Activated naive CD8-positive, alpha-beta T cell treated with anti-CD3 and anti-CD28 coated beads, Interleukin-2, amount 50 U/mL, for 24 hours (primary cell): ENCODE measurements at places on chromosomes 2 and 18.

- no peak for DNase-seq
Observed at GRCh38 chr2:20352581-20353216, 2.1 kb upstream of the PUM2 start.

GRCh38 chr18:47791461-47791985, 138.9 kb downstream of the SMAD2 start:
- DNase-seq: no peak

- no peak for DNase-seq
Observed at GRCh38 chr2:205654878-205655605, 27.3 kb upstream of the NRP2 start.

- DNase-seq: peak; percentile 33
Observed at GRCh38 chr2:42492691-42493467, 903 bp downstream of the KCNG3 start.

DNA sequence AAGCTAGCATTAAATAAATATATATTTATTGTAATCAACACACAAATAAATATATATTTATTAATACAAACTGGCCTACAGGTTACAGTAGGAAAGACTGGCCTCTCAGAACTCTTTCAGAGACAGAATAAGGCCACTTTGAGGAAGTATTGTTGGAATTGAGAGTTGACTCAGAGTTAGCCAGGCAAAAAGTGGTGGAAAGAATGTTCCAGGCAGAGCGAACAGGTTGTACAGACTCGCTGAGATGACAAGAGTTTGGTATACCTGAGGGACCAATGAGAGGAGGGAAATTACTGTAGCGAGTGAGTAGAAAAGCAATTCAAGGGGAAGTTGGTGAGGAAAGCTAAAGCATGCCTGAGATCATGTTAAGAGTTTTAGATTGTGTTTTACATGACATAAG, 19.0 kb upstream of the XDH start:
- DNase-seq: no peak

GRCh38 chr18:54806526-54806925, 21.8 kb upstream of the RAB27B start:
- no peak for DNase-seq

- no peak for DNase-seq
Observed at GRCh38 chr2:43402452-43402937, 176.1 kb upstream of the ZFP36L2 start.

GRCh38 chr2:146950911-146951310, 893.9 kb upstream of the ACVR2A start:
- no peak for DNase-seq

GRCh38 chr2:65347913-65348312, 84.5 kb downstream of the SPRED2 start:
- no peak for DNase-seq

DNA sequence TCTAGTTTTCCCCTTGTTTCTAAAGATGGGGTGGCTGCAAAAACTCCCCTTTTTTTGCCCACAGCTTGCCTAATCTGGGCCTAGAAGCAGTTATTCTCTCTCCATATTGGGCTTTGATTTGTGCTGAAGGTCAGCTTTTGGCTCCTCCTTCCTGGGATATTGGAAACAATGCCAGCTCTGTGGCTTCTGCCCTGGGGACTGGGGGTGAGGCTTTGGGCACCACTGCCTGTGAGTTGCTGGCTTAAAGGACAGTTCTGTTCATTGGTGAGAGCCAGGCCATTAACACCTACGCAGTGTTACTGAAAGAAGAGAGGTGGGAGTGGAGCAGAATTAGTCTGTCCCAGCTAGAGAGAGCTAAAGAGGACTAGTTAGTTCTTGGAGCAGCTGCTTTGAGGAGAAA, 4.3 kb downstream of the UBXN2A start:
- DNase-seq: no peak

GRCh38 chr18:37662099-37662498, 96.5 kb upstream of the CELF4 start:
- DNase-seq: no peak

- DNase-seq: no peak
Observed at GRCh38 chr2:236848501-236848900, 237.2 kb upstream of the COPS8 start.

DNA sequence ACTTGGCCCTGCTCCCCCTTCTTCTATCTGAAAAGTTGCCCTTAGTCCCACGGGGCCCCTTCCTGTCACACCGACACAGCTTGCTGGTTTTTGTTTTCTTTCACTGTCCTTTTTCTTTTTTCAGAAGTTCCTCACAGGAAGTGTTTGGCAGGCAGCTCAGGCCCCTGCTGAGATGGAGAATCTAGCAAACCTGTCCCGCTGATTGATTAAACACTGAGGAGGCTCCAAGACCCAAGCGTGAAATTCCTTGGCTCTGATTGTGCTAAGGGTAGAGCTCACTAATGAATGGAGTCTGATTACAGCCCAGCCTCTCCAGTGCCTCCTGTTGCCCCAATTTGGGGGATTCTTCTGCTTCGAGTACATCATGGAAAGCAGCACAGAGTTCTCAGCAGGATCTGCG, 365.9 kb upstream of the MEX3C start:
- no peak for DNase-seq

DNA sequence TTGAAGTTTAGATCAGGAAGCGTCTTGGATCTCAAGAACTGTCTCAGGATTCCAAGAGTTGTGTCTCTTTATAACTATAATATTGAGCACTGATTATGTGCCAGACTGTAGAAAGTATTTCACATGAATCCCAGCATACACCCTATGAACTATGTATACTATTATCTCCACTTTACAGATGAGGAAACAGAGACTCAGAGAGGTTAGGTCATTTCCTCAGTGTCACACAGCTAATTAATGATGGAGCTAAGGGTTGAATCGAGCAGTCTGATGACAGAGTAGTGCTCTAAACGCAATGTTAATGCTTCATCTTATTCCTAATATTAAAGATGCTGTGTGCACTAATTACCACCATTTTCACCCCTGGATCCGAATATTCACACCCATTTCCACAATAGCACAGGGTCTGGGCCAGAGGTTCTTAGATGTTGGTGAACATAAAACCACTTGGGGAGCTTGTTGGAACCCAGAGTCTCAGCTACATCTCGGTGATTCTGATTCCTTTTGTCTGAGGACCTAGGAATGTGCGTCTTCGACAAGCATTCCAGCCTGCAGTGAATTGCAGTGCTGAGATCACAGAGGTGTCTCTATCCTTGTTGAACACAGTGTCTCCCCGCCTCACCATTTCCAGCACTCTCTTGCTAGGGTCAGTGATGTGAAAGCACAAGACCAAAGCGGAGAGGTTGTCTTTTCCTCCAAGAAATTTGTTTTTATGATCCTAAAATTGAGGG, 213.8 kb downstream of the SP3 start:
- no peak for DNase-seq

- DNase-seq: no peak
Observed at GRCh38 chr2:61182059-61182383, 20.0 kb downstream of the C2orf74 start.

- no peak for DNase-seq
Observed at GRCh38 chr18:21181766-21182165, 60.3 kb upstream of the GREB1L start.
